CD4-positive, alpha-beta T cell treated with Interleukin-1 beta for 1 hour (primary cell): ENCODE measurements at places on chromosomes 11 and 22.
A peak's percentile ranks its signal among the peaks of the same experiment; 100 is the strongest.

DNA sequence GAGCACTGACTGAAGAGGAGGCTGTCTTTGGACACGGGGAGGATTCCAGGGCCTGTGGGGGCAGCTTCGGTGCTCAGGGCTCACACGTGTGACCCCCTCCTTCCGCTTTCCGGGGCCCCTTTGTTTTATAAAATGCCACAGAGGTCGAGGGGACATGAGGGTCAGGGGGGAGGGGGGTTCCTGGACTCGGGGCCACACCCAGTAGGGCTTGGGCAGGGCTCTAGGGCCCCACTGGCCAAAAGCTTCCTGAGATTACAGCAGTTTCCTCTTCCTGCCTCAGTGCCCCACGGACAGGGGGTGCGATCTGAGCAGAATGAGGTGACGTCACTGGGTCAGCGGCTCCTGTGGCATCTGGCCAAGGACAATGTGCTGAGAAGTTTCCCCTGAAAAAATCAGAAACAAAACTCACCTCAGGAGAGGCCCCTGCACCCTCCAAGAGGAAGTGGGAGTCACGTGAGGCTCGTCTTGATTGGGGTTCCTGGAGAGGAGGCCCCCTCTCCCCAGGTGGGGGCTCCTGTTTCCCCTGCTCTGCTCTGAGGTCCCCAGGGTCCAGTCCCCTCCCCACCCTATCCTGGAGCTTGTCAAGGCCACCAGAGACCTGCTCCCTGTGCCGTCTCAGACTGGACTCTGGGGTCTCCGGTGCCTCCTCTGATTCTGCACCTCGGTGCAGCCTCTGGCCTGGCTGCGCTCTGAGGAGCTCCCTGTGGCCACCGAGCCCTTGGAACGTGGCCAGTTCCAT is 6.4 kb upstream of the IFITM3 start:
- peak; percentile 84 for DNase-seq

DNA sequence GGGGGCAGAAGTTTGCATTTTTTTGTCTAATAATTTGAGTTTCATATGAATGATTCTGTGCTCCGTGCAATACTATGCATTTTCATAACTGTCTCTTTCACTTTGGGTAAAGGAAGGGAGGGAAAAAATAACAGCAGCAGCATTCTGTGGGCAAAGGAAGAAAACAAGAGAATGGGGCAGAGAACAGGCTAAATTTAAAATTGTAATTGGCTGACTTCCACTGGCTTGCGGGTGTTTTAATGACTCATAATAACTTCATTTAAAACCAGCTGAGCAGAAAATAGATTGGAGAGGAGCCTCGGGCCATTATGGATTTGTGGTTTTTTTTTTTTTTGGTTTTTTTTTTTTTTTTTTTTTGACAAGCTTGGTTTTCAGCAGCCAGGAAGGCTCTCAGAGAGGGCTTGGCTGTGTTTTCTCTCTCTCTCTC is 107.4 kb downstream of the ZBTB16 start:
- DNase-seq, result no peak

GRCh38 chr11:45654231-45655011 is 11.0 kb downstream of the CHST1 start:
- DNase-seq, result no peak

GRCh38 chr11:69305885-69306540 is 12.1 kb downstream of the MYEOV start:
- no peak for DNase-seq

DNA sequence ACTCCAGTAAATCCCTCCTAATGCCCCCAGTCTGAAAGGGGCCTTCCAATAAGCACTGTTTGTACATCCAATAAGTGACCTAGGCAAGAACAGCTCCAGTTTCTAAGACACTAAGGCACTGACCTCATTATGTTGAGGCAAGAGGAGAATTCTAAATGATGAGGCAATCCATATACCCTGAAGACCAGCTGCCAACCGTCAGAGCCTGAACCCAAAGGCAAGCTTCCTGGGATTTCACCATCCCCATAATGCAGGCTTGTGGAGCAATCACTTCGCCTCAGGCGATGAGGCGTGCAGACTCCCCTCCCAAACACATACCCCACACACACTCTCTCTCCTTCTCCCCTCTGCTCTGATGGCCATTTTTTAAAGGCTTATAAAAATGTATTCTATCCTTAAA is 49.5 kb downstream of the LGR4 start:
- DNase-seq, result no peak

GRCh38 chr11:121578251-121578976 is 125.6 kb upstream of the SORL1-AS1 start:
- no peak for DNase-seq

GRCh38 chr11:9566561-9567063 is 6.9 kb upstream of the WEE1 start:
- DNase-seq, result no peak

DNA sequence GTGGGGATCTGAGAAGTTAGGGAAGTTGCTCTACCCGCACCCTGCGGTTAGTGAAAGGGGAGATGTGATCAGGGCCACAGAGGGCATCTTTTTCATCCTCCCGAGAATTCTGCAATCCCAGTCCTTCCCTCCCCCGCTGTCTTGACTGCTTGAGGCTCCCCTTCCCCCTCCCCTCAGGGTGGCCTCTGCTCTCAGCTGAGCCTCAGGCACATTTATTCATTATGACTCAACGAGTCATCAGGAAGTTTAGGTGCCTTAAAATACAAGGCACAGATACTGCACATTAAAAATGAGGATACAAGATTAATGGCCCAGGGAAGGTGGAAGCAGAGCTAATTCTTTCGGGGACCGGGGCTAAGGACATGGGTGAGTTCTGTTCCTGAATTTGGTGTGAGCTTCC is 104.0 kb downstream of the CACNA1I start:
- DNase-seq, result no peak

- DNase-seq, result no peak
Observed at GRCh38 chr11:2958251-2958650, 29.0 kb upstream of the PHLDA2 start.

- no peak for DNase-seq
Observed at GRCh38 chr22:46089426-46090035, 60.8 kb upstream of the PPARA start.

- no peak for DNase-seq
Observed at GRCh38 chr22:42176255-42176915, 45.8 kb upstream of the CYP2D6 start.

GRCh38 chr22:31229402-31230079 is 17.4 kb downstream of the LIMK2 start:
- no peak for DNase-seq

GRCh38 chr22:26174280-26174679 is 5.0 kb downstream of the SEZ6L start:
- DNase-seq, result no peak

- no peak for DNase-seq
Observed at GRCh38 chr22:17941471-17942406, 82.6 kb downstream of the MICAL3 start.

DNA sequence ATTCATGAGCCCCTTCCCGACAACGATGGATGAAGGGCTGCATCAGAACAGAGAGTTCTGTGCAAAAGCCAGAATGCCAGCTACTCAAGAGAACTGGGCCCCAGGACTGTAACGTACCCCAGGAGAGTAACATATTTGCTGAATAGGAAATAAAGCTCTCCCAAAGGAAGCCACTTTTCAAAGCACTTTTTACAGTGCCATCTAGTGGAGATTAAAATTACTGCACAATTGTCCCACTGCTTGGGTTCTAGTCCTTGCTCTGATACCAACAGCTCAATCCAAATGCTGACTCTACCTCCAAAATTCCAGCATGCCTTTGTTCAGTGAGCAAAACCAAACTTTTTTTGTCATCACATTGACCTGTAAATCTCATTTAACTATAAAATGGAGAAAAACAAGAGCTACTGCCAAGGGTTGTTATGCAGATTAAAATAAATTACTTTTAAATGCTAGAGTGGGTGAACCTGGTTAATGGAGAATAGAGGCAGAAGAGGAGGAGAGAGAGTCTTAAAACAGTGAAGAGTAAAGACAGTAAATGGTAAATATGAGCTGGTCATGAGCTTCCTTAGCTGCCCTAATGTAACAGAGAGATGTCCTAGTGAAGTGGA is 87.6 kb upstream of the FSHB start:
- no peak for DNase-seq

GRCh38 chr11:12430351-12430750 is 53.0 kb downstream of the PARVA start:
- DNase-seq, result no peak

GRCh38 chr11:69013009-69013951 is at the start of gene MRGPRF:
MRGPRF (minus strand) TSS chr11:69013246; CDS start chr11:69009901, 3,345 bp downstream.
- no peak for DNase-seq

- DNase-seq, result no peak
Observed at GRCh38 chr11:17979770-17980371, 33.0 kb downstream of the SERGEF start.

DNA sequence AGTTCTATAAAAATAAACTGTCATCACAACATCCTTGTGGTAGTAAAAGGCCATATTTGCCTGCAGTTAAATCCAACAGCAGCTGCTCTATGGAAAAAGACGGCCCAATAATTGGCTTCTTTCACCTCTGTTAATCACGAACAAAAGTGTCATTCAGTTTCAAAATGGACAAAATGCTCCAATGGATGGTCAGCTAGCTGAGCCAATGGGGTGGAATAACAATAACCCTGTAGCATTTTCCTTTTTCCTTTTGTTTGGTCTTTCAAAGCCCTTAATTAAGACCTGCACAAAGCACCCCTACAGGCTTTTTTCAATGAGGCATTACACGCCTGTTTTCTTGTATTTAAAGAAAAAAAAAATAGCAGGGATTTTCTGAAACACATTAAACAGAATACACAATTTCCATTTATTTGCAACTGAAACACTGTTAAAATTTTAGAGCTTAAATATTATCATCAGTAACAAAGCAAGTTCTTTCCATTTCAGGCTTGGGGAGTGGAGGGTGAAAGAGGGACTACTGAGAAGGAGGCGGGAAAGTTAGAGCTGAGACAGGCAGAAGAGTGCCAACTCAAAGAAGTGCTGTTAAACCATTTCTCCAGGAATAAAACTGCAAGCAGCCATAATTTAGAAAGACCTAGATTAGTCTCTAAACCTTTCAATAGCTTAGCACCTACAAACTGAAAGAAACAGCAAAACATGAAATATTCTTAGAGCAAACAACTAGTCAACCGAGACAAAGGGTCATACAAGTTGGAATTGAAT is 28.7 kb downstream of the LGR4 start:
- no peak for DNase-seq

DNA sequence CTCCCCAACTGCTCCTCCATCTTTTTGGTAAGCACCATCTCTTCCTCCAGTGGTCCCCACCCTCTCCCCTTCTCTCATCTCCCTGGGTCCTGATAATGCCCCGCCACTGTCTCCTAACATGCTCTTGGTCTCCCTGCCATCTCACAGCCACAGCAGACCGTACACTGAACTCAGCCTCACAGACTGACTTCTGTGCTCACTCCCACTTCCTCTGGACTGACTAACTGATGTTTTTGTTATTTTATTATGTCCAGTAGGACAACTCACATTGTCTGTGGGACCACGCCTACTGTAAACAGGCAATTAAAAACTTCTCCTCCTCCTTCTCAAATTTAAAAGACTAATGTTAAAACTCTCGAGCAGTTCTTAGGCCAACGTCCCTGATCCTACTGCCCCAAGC is 2.6 kb upstream of the GNAZ start:
- DNase-seq, result no peak

- no peak for DNase-seq
Observed at GRCh38 chr11:113504586-113504985, 29.4 kb upstream of the DRD2 start.

DNA sequence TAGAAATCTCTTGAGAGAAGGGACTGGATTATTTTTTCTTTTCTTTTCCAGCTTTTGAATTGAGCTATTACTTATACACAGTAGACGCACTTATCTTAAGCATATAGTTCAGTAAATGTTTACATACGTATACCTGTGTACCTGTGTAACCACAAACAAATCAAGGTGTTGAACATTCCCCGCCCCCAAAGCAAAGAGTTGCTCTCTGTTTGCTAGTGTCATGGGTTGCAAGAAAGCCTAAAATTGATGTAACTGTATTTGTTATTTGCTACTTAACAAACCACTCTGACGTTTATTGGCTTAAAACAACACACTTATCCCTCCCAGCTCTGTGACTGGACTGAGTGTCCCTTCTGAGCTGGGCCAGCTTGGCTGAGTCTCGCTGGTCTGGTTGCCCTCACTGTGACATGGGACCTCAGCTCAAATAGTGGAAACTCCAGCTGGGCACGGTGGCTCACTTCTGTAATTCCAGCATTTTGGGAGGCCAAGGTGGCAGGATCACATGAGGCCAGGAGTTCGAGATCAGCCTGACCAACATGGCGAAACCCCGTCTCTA is 25.4 kb upstream of the CABP2 start:
- DNase-seq, result no peak

DNA sequence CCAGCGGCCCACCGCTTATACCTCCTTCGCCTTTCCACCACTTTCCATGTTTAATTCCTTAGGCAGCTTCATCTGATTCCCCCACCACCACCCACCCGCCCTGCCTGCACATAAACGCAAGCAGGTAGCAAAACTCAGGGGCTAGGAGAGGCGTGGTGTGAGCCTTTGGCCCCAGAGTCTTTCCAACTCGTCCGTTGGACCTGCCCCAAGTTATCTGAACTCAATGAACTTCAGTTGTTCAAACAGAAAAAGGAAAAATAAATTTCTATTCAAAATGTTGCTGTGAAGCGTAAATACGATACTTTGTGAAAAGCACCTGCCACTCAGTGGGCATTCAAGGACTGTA is 814 bp upstream of the CDON start:
- no peak for DNase-seq

DNA sequence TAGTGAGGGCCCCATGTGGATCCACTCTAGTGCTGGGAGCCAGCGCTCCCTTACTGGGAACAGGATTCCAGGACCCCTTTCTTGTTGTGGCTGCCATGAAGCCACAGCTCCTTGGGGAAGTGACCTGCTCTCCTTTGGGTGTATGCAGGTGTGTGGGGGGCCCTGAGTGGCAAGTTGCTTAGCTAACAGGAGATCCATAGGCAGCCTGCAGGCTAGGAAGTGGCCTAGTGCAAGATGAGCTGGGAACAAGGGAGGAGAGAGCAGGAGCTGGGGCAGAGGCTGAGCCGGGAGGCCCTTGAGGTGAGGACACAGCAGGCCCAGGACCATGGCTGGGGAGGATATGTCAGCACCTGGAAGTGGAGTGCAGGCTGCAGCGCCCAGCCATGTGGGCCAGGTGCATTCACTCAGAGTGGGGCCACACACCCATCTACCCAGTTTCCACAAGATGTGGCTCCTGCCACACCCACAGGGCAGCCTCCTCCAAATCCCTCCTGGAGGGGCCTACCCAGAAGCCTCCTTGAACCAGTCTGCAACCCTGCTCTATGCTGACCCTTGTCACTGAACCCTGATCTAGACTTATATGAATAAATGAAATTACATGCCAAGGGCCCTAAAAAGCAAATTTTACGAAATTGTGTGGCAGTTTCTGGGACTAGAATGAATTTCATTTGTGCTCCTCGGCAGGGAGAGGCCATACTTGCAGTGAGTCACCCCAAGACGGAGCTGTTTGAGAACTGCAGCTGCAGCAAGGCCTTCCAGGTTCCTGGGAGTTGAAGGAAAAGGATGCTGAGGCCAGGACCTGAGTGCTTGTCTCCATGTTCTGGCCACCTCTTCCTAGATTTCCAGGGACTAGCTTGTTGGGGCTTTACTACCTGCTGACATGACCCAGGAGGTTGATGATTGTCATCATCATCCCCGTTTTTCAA is 3.2 kb downstream of the THAP7 start:
- DNase-seq, result no peak
